ENCODE measurements at places on chromosomes 3 and 15.

DNA sequence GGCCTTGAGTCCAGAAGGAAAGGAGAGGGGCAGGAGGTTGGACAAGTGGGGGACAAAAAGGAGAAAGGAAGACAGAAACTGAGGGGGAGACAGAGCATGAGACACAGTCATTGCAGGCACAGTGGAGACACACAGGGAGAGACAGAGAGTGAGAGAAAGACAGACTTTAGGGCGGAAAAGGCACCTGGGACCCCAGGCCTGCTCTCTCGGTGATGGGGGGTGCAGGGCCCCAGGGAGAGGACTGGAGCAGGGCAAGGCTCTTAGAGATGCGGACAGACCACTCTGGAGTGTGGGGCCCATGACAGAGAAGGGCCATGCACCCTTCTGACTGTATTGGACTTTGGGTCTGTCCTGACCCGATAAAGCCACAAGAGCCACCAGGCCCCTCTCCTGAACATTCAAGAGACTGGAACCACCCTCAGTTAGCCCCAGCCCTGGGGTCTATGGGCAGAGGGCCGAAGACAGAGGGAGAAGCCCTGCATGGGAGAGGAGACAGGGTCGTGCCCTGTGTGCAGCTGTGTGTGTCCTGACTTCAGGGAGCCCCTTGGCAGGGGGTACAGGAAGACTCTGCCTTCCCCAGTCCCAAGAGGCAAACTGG, 12.5 kb downstream of the PLCD1 start:
- no peak for DNase-seq

DNA sequence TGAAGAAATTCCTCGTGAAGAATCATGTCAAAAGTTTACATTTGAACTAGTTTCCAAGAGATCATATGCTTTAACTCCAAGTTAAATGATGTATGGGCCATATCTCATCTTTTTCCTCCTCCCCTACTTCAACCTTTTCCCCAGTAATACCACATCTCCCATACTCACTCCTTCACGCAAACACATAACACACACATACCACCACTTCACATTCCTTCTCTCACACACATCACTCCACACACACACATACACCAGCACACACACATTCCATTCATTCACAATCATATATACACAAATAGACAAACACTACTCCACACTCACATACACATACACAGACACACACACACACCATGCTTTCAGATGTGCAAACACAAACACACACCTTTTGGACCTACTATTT, 769.0 kb upstream of the NR2F2 start:
- DNase-seq, result no peak

- DNase-seq, result peak; percentile 69
Measured at GRCh38 chr3:159432682-159433340, 555.8 kb upstream of the IL12A start.

GRCh38 chr15:35705884-35706585, 160.1 kb upstream of the DPH6 start:
- peak; percentile 49 for DNase-seq
